ENCODE measurements at places on chromosomes 16 and 17.

DNA sequence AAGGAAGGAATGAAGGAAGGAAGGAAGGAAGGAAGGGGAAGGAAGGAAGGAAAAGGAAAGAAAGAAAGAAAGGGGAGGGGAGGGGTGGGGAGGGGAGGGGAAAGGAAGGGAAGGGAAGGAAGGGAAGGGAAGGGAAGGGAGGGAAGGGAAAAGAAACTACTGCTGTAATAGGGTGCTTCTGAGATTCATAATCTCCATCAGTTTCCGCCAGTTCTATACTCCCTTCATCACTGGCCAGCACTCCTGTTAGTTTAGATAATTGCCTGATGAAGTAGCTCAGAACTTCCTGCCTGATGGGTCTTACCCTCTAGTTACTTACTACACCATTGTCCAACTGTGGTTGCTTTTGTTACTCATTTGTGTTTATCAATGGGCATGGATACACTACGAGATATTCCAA lies 2.0 kb upstream of the KRTAP9-6 start:
- DNase-seq = no peak

DNA sequence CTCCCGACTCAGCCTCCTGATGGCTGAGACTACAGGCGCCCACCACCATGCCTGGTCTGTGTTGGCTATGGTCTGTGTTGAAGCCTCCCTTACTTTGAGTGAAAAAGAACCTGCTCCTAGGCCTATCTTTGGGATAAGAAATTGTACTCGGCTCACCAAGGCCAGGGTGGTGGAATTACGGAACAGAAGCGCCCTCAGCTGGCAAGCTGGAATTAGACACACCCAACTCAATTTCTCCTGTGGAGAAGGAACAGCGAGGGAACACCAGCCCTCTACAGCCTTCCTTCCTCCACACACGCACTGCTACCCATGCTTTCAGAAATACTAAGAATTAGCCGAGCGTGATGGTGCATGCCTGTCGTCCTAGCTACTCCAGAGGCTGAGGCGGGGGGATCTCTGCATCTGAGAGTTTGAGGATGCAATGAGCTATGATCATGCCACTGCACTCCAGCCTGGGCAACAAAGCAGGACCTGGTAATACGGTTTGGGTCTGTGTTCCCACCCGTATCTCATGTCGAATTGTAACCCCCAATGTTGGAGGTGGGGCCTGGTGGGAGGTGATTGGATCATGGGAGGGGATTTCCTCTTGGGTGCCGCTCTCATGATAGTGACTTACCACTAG lies 40.1 kb upstream of the RBBP6 start:
- no peak for DNase-seq

- DNase-seq = no peak
Observed at GRCh38 chr16:88739977-88740726, 33.8 kb downstream of the CTU2 start.

GRCh38 chr16:17397499-17397891 lies 73.3 kb downstream of the XYLT1 start:
- DNase-seq = peak; percentile 74

DNA sequence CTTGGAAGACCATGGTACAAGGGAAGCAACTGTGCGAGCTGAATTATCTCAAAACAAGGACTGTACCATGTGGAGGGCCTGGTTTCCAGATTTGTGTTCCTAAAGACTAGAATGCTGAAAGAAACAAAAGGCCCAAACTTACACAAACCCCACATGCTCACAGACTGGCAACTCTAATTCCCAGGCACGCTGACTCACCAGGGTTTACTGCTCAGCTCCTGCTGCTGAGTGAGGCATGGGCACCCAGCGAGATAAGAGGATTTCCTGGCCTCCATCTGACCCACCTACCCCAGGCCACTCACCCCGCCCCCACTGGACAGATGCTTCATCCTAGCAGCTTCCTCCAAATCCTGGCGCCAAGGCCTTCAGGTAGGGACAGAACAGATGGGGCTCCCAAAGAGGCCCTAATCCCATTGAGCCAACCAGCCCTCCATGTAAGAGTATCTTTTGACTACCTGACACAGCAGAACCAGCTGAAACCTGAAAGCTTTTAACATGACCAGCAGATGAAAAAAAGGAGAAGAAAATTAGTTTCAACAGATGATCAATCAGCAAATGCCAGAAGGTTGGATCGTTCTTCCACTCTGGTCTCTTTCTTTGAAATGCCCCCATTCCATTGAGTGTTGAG lies 33.9 kb downstream of the DCUN1D3 start:
- DNase-seq = no peak

DNA sequence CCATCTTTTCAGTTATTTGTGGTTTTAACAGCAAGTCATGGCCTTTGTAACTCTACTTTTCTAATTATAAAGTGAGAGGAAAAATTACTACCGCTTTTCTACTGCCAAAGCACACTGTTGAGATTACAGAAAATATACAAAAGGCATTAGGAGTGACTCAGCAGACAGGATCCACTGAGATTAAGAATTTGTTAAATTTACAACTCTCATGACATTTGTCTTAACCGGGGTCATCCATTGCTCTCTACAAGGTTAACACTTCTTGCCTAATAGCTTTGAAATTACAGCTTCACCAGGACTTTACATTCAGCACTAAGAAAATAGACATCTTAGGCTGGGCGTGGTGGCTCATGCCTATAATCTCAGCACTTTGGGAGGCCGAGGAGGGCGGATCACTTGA lies 93.4 kb downstream of the SSH2 start:
- DNase-seq = no peak

GRCh38 chr17:83177611-83178532 lies 98.5 kb downstream of the METRNL start:
- no peak for DNase-seq

DNA sequence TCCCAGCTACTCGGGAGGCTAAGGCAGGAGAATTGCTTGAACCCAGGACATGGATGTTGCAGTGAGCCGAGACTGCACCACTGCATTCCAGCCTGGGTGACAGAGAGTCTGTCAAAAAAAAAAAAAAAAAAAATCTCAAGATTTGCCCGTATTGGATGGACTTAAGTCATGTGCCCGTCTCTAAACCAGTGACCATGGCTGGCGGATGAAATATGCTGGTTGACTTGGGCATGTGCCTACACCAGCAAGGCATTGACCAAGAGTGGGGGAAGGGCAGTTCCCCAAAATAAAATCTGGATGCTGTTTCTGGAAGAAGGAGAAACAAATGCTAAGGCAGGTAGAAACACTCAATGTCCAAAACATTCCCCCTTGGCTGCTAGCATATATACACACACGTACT lies 21.5 kb upstream of the COL1A1 start:
- no peak for DNase-seq

DNA sequence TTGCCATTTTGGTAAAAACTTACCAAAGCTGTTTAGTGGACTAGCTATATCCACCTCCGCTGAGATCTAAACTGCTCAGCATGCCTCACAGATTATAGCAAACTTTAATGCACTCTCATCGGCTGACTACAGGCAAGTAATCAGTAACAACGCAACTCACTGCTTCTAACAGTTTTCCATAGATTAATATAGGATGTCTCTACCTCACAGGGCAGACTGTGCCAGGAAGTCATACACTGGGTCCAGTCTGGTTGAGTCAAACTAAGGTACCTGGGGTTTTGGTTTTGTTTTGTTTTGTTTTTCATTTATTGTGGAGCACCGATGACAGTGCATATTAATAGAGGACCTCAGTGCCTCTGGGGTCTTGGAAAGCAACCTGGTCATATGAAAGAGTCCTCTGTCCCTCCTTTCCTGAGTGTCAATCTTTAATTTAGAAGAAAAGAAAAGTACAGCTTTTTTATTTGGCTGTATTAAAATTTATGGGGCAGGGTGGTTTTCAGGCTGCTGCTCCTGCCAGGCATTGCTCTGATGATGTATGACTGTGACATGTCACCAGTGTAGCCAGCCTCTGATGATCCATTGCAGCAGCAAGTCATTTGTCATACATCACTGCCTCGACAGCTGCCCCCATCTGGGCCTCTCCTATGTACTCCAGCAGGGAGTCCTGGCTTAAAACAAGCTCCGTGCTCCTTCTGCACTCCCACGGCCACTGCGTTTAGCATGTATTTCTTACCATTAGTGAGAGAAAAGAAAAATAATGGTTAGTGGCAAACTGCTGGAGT lies 854.1 kb downstream of the KCNJ2 start:
- peak; percentile 57 for DNase-seq

GRCh38 chr16:69397821-69398521 lies 12.2 kb upstream of the TERF2 start:
- no peak for DNase-seq

DNA sequence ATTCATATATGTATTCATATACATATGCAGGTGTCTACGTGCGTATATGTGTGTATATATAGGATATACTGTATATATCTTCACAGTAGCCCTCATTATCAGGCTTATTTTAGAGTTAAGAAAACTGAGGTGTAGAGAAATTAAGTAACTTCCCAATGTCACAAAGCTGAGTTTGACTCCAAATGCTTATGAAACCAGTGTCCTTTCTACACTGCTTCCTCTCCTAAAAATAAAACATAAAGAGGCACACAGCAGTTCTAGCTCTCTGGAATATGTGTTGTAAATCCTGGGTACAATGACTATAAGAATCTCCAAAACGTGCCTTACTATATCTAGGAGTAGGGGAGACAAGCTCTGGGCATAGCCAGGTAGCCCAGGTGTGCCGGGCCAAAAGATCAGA lies 40.0 kb upstream of the CCL1 start:
- DNase-seq = no peak

DNA sequence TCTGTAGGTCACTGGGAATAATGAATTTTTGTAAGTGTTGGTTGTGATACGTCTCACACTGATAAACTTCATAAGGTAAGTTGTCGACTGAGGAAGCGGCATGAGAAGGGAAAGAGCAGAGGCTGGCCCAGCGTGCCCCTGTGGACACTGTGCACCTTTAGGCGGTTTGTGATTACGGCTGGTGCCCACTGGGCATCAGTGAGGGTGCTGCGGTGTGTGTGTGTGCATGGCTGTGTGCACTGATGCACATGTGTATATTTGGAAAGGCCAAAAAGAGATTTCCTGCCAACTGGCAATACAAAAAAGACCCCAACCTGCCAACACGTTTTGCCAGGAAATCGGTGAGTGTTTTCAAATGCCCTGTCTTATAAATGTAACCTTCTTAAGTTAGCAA lies 11.9 kb downstream of the IRF8 start:
- no peak for DNase-seq

DNA sequence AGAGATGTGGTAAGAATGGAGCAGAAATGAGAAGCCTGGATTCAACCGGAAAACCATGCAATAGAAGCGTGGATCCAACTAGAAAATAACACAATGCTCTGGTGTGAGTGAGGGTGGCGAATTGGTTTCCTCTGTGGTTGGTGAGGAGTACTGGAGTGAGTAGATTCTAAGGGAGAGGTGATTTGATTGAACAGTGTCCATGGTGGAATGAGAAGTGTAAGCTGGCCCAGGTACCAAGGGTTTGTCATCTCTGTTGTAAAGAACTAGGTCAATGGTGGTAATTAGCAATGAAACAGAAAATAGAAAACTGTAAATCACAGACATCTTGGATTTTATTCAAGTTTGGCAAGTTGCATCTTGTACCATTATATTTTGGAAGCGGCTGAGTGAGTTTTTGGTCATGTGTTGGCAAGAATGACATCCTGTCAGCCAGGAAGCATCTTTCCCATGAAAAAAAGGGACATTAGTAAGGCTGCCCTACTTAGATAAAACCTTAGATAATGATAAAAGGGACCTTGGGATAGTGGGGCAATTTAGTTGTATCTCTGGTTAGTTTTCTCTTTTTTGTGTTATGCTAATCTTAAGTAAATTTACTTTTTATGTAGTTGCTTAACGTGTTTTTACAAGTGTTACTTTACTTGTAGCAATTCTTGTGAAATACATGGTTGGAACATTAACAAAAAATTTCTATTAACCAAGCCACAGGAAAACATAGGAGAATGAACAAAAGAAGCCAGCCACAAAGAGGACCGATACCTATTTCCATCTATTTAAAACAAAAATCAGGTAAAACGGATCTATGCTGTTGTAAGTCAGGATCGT lies 20.9 kb downstream of the HSD17B2 start:
- peak; percentile 43 for DNase-seq

- no peak for DNase-seq
Observed at GRCh38 chr17:55167024-55167725, 97.6 kb upstream of the HLF start.

- no peak for DNase-seq
Observed at GRCh38 chr17:68599091-68599490, 2.1 kb downstream of the FAM20A start.

- no peak for DNase-seq
Observed at GRCh38 chr17:65918916-65919315, 273.0 kb downstream of the CEP112 start.

- no peak for DNase-seq
Observed at GRCh38 chr16:28237754-28238357, 26.1 kb upstream of the XPO6 start.

- no peak for DNase-seq
Observed at GRCh38 chr17:33266116-33266515, 27.0 kb downstream of the ASIC2 start.

- no peak for DNase-seq
Observed at GRCh38 chr16:11142261-11142630, 113.8 kb downstream of the SOCS1 start.

- no peak for DNase-seq
Observed at GRCh38 chr16:11913425-11914079, 2.2 kb downstream of the GSPT1 start.

DNA sequence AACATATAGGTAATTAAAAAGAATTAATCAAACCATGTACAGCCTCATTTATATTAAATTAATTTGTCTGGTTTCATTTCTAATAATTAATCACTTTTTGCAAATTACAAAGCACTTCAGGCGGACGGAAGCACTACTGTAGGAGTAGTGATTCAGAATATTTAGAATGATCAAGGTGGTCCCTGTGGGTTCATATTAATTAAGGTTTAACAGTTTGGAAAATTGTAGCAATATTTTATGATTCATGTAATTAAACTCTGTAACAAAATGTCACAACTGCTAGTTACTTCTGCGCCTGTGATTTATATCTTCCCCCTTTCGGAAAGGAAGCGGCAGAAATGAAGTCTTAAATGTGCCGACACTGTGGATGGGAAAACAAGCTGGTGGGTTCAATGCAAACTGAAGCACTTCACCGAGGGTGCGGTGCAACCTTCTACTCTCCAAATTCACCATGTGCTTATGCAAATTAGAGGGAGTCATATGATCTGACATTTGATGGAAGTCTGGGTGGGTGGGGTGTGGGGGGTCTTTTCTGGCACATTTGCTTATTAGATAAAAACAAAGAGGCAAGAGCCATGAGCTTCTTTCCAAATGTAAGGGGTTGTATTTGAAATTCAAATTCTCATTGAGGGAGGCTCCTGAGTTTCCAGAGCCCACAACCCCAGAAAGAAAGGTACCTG lies 679.4 kb downstream of the TOX3 start:
- DNase-seq = no peak

- DNase-seq = no peak
Observed at GRCh38 chr16:49700251-49701064, 155.5 kb downstream of the ZNF423 start.

- no peak for DNase-seq
Observed at GRCh38 chr16:8798535-8799157, 1.0 kb downstream of the PMM2 start.

DNA sequence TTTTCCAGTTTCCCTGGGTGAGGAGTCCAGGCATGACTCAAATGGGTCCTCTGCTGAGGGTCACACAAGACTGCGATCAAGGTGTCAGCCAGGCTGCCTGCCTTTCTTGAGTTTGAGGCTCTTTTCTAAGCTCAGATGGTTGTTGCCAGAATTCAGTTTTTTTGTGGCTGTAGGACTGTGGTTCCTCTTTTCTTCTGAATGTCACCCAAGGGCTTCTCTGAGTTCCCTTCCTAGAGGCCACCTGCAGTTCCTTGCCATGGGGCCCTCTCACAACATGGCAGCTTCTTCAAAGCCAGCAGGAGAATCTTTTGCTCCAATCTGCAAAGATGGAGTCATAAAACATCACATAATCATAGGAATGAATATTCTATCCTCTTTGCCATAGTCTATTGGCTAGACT lies 17.5 kb downstream of the LIMD2 start:
- DNase-seq = no peak

- no peak for DNase-seq
Observed at GRCh38 chr16:63188086-63188771, 1152.0 kb upstream of the CDH8 start.
